ENCODE measurements at places on chromosomes 11 and 22.
A peak's percentile ranks its signal among the peaks of the same experiment; 100 is the strongest.

- DNase-seq, result peak; percentile 85
Observed at GRCh38 chr11:65291613-65292012, 23.1 kb upstream of the CDC42EP2 start.

DNA sequence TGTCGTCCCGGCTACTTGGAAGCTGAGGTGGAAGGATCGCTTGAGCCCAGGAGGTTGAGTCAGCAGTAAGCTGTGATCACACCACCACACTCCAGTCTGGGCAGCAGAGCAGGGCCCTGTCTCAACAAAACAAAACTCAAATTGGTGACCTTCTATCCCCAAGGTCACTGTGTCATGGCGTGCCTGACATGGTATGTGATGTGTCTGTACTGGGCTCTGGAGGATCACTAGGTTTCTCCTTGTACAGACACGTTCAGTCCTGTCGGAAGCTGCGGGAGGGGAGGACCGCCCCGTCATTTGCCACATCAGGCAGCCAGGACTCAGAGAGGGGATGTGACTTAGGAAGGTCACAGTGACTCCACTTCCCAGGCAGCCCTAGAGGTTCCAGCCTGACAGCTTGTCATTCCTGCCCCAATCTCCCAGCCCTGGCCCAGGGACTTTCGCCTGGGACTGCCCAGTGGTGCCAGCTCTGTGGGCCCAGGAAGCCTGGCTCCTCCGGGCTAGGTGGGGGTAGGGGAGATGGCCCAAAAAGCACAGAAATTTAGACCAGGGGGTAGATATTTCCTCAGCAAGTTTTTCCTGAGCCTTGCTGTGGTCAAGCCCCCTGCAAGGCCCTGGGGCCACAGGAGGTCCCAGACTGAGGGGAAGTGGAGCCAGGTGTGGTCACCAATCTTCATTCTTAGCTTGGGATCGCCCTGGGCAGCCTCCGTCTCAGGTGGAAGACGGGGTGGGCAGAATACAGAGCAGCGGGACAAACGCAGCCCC, 53.2 kb downstream of the TRIOBP start:
- DNase-seq, result peak; percentile 81

DNA sequence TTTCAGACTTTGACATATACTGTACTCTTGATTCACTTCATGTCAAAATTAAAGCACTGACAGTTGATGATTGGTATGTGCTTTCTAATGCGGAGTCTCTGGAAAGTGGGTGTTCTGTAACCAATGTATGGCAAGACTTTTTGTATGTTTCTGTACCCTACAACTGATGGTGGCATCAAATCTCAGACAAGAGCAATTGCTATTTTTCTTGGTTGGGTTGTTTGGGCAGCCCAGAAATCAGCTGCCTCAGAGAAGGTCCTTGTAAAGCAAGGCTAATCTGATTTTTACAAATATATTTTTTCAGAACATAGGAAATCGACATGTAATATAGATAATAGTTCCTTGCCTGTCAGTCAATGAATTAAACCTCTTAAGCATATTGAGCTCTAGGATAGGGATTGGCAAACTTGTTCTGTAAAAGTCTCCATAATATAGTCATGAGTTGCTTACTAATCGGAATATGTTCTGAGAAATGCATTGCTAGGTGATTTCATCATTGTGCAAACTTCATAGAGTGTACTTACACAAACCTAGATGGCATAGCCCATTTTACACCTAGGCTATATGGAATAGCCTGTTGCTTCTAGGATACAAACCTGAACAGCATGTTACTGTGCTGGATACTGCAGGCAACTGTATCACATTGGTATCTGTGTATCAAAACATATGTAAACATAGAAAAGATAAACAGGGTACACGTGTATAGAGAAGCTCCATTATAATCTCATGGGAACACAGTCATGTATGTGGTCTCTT, 10.2 kb upstream of the OOSP4A start:
- no peak for DNase-seq

GRCh38 chr11:114273071-114273470, 23.1 kb upstream of the NNMT start:
- DNase-seq, result no peak

- DNase-seq, result peak; percentile 97
Observed at GRCh38 chr22:30234786-30235470, 11.6 kb downstream of the LIF start.

- peak; percentile 91 for DNase-seq
Observed at GRCh38 chr11:129652835-129653234, 162.8 kb upstream of the TMEM45B start.

GRCh38 chr22:17552737-17553136, 10.6 kb upstream of the SLC25A18 start:
- no peak for DNase-seq

DNA sequence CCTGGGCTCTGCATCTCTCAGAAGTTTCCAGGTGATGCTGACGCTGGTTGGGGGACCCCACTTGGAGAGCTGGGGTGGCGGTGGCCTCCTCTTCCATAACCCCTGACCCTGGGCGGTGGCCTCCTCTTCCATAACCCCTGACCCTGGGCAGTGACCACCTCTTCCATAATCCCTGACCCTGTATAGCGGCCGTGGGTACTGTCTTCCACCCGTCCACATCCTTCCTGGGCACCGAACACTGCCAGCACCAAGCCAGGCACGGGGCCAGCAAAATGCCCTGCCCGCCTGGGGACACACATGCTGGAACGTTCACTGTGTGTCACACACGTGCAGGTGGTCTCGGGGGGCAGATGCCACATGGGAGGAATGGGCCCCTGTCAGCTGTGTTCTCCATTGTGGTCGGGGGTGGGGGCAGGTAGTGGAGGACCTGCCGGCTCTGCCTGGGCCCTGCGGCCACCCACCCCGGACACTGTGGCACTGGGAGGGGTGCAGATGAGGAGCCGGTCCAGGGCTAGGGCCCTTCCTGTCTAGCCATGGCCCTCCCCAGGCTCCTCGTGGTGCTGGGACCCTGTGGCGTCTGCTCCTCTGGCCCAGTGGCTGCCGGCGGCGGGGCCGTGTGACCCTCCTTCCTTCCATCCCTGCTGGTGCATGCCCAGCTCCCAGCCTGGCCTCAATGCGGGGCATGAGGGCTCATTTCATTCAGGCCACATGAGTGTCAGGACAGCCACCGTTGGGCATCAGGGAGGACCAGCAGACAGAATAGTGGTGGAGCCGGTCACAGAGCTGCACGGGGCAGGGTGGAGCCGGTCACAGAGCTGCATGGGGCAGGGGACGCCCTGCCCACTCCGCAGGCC, 10.8 kb downstream of the BRSK2 start:
- no peak for DNase-seq

- no peak for DNase-seq
Observed at GRCh38 chr11:56531856-56532255, 11.2 kb downstream of the OR5M11 start.

GRCh38 chr11:132051704-132052103, 681.3 kb downstream of the NTM start:
- DNase-seq, result no peak

DNA sequence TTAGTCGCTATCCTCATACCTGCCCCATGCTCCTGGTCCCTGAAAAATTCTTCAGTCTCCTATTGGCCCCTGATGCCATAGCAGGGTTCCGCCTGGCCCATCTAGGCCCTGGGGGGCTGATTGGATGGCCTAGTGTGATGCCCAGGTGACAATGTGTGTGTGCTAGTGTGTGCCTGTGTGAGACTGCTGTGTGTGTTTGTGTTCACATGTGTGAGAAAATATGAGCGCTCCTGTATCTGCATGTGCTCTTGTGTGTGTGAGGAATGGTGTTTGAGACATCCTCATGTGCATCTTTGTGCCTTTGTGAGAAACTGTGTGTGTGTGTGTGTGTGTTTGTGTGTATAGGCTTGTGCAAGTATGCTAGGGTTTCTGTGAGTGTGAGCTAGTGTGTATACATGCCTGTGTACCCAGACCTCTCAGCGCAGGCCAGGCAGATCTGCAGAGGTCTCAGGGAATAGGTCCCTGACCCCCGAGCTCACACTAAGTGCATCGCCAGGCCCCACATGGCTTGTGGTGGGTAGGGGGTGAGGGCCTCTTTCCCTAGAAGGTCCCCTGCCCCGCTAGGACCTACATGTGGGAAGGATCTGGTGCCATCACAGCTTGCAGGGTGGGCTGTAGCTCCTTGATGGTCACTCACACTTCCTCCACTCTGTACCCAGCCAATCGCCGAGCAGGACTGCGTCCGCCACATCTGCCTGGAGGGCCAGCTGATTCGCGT, 64.6 kb downstream of the OTOG start:
- DNase-seq, result no peak

GRCh38 chr22:21753374-21754111, 17.9 kb upstream of the YPEL1 start:
- DNase-seq, result no peak

GRCh38 chr22:11360632-11361031, 4167.4 kb upstream of the OR11H1 start:
- no peak for DNase-seq

DNA sequence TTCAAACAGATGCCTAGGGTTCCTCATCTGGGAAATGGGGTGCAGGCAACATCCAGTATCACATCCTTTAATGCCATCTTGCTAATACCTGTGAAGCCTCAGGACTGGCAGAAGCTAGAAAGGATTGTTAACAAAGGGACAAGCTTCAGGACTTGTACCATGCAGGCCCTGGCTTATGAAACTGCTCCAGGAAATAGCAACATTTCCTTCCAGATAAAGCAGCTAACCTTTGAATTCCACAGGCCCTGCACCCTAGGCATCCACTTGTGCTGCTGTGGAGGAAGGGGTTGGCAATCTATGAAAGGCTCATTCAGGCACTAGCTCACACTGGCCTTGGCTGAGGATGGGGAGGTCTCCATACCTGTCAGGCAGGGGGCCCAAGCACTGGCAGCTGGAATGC, 87.2 kb downstream of the BTBD10 start:
- no peak for DNase-seq

DNA sequence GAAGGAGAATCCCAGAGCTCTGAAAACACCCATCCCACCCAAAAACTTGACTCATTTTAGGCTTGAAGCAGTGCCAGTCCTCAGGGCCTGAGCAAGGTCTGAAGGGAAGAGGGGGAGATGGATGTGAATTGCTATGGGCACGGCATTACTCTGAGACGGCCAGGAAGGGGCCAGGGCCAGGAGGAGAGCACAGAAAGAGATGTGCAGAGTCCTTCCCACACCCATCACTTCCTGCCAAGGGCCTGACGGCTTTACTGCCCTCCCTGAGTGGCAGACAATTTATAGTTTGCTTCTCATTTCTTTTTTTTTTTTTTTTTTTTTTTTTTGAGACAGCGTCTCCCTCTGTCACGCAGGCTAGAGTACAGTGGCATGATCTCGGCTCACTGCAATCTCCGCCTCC, 22.5 kb downstream of the TAB1 start:
- DNase-seq, result no peak

DNA sequence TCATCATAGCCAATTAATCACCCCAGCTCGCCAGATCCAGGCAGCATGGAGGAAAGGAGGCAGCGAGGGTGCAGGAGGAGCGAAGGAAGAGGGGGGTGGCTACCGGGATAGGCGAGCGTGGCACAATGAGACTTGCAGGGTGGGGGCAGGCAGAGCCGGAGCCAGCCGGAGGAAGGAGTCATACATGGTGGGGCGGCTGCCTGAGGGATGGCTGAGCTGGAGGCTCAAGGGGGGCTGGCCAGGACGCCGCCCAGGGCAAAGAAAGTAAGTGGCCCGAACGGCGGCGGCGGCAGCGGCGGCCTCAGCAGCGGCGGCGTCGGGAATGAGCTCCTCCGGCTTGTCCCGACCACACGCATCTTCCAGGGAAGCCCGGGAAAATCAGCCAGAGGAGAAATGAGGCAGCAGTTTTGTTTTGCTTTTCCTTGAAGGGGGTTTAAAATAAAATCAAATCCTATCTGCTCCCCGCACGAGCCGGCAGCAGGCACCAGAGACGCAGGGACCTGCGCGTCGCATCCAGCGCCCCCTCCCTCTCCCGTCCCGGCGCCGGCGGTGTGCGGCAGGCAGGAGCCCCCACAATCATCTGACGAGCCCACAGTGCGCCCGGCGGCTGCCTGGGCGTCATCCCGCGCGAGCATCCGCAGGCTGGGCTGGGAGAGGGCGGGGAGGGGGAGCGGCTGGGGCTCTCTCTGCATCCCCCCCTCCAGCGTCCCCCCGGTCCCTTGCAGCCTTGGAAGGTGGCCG, 263.6 kb downstream of the CTTN start:
- DNase-seq, result peak; percentile 9

- DNase-seq, result no peak
Observed at GRCh38 chr22:22201930-22202343, 42.6 kb upstream of the VPREB1 start.

DNA sequence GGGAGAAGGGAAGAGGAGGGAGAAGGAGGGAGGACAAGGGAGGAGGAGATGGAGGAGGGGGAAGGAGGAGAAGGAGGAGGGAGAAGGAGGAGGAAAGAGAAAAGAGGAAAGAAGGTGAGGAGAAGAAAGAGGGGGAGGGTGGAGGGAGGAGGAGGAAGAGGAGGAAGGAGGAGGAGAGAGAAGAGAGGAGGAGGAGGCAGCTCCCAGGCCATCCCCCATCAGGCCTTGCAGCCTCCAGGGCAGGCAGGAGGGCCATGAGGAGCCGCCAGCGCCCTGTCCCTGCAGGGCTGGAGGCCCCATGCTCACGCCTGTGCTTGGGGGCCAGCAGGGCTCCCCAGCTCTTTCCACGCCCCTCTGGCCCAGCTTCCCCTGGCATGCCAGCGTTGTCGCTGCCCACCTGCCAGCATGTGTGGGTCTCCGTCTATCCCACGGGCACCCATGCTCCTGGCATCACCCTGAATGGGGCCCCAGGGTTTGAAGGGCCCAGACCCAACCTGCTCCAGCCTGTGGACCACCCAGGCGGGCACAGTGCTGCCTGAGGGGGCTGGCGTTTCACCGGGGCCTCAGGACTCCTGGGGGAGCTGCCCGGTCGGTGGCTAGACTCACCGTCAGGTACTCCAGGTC, 5.2 kb downstream of the TSPAN32 start:
- DNase-seq, result no peak

DNA sequence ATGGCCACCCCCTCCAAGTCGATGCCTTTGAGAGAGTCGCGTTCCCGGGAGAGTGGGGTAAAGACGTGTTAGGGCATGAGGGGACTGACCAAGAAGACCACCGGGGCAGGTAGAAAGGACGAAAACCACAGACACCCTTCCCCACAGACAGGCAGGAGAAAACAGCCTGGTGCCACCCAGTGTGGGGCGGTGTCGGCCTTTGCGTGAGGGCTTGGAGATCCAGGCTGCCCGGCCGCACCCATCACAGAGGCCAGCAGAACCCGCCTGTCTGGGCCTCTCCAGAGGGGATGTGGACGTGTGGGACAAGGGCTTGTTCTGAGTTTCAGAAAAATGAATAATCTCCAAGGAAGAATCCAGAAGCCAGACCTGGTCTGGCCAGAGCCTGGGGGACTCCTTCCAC, 30.8 kb downstream of the DAGLA start:
- no peak for DNase-seq
